Naive B cell (primary cell): ENCODE measurements at places on chromosomes 12 and 14. TPM values are rescaled to one million over a fixed set of nuclear protein-coding genes. Genes with fewer than 3 reads are reported as not detected.

- H3K27ac ChIP-seq: peak overlapping the region; percentile 75
- H3K27me3 ChIP-seq: no peaks in the 10 kb centered on the region
- H3K36me3 ChIP-seq: peaks cover 9% of the 10 kb centered on the region
- no peak overlapping the region for H3K4me3 ChIP-seq
Observed at GRCh38 chr12:31860401-31860800, 98.8 kb upstream of the RESF1 start.

DNA sequence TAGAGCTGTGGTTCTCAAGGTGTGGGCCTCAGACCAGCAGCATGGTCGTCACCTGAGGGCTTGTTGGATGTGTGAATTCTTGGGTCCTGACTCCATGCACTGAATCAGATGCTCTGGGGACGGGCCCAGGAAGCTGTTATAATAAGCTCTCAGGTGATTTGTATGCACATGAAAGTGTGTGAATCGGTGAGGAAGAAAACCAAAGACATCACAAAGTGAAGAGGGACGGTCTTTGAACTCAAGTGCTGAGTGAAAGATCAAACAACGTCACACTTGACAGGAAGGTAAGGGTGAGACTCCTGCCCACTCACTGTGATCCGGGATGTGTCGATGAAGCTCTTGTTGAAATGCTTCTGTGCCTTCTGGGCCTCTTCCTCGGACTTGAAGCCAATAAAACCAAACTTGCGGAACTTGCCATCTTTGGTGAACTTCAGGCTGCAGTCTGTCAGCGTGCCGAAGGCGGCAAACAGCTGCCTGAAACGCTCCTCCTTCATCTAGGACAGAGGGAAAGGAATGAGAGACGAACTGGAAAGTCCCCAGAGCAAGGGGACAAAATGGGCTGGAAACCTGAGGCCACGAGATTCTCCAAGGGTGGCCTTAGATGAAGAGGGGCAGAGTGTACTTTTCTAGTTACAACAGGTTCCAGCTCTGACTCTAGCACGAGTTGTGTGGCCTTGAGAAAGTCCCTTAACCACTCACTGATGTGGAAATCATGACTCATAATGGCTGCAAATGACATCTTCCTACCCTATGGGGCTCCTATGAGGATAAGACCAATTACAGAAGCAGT, 4.0 kb downstream of the RBM19 start:
- H3K36me3 ChIP-seq: peaks cover 6% of the 10 kb centered on the region
- peaks cover 27% of the 10 kb centered on the region for H3K4me1 ChIP-seq
- no peak overlapping the region for H3K27ac ChIP-seq
- DNase-seq: no peak
- H3K4me3 ChIP-seq: no peak overlapping the region

- H3K27ac ChIP-seq: no peak overlapping the region
- H3K36me3 ChIP-seq: no peaks in the 10 kb centered on the region
- DNase-seq: no peak
- no peaks in the 10 kb centered on the region for H3K4me1 ChIP-seq
Observed at GRCh38 chr14:93691042-93691780, 97.1 kb downstream of the PRIMA1 start.

SLC16A7 gene
- 25.3 TPM for polyA plus RNA-seq

- peak overlapping the region; percentile 95 for H3K27ac ChIP-seq
- peaks cover 64% of the 10 kb centered on the region for H3K4me1 ChIP-seq
- H3K36me3 ChIP-seq: peaks cover 7% of the 10 kb centered on the region
- H3K27me3 ChIP-seq: no peaks in the 10 kb centered on the region
- H3K4me3 ChIP-seq: peak overlapping the region; percentile 28
Observed at GRCh38 chr14:24274101-24274543, 2.7 kb upstream of the RABGGTA start.
